GM04503 (cell line): ENCODE measurements at places on chromosomes 7 and 10.

DNA sequence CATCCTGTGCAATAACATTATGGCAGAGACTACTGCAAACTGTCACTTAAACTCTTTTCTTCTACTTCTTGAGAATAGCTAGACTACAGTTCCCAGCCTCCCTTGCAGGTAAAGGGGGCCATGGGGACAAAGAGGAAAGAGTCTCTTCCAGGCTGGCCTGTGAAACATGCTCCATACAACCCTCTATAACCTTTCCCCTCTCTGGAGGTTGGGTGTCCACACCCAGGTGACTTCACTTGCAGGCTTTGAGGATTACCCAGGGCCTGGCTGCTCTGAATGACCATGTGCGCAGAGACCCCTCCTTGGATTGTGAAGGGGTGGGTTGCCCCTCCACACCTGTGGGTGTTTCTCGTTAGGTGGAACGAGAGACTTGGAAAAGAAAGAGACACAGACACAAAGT, 84.1 kb downstream of the SEC61G start:
- DNase-seq, result no peak

- no peak for DNase-seq
Observed at GRCh38 chr10:7475046-7475911, 64.4 kb upstream of the SFMBT2 start.

- no peak for DNase-seq
Observed at GRCh38 chr10:110445871-110446270, 51.8 kb upstream of the DUSP5 start.

DNA sequence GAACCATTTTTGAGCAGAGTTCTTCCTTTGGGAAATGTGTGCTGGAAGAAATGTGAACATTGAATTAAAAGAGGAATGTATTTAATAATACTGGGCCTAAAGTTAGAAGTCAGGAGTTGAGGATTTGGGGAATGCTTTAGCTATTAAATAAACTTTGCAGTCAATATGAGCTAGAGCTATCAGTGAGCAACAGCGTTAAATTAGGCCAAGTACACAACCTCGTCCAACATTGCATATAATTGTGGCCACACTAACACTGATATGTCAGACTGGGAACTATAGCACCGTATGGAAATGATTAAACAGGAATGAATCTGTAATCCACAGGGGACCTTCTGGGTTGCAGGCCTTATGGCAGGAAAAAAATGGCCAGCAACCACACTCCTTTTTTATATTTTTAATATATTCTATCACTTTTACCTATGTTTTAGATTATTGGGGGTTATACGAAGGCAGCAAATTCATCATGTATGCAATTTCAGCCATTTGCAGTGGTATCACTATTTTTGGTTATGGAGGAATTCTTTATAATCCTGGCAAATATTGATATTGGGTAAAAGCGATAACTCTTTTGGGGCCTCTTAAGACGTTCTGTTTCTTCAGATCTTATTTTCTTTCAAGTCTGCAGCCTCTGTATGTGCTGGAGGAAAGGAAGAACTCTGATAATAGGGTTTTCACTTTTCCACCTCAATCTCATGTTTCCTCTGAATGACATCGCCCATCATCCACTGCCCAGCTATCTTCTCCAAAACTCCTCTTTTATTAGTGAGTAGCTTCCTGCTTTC, 236.3 kb upstream of the PLXDC2 start:
- DNase-seq, result no peak

DNA sequence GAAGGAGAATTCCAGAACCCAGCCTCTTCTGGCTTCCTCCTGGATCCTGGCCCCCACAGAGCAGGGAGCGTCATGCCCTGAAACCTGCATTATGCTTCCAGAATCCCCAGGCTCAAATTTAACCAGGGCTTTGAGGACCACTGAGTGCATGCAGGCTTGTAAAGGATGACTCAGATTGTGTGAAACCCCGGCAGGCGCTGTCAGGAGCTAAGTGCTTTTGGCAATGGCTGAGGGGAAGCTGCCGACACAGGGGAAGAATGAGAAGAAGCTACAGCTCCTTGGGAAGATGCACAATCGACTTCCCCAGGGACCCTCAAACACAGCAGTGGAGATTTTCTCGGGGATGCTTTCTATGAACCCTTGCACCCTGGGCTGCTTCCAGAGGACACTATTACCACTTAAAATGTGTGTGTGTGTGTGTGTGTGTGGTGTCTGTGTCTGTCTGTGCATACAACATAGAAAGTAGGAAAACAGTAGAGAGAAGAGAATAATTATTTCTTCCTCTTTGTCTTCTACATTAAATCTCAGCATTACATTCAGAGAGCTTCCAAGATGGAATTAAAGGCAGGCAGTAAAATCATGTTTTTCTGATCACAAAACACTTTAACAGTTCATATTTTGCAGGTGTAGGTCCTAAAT, 183.5 kb upstream of the INHBA start:
- DNase-seq, result peak; percentile 92

GRCh38 chr10:124734311-124735166, 9.6 kb downstream of the FAM53B start:
- no peak for DNase-seq

DNA sequence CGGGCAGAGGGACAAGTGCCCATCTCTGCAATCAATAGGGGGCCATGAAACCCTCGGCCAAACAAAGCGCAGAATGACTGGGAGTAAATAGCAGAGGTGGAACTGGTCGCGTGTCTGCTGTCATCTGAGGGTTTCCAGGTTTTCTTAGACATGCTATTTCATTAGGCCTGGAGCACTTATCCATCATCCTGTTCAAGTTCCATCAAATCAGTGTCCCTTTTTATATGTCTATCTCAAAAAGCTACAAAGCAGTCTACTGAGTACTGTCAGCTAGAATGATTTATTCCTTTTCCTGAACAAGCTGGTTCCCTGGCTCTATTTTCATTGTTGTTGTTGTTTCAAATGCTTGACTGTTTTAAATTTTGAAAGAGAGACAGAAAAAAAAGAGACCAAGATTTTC, 590.5 kb downstream of the PARD3 start:
- no peak for DNase-seq

GRCh38 chr7:128057909-128058308, 26.7 kb upstream of the LRRC4 start:
- no peak for DNase-seq

DNA sequence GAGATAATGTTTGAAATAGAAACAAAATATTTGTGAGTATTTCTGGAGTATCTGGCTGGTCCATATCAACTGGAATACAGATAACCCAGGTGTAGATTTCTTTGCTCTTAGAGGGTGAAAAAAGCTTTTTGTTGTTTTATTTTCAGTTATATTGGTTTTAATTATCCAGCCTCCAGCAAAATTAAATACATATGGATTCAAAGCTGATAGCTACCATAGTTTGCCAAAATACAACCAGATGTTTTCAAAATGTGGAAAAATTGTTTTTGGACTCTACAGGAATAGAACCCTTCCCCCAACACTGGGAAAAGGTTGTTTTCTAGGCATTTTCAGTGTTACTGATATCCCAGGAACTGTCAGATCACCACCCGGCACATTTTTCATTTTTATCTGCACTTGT, 30.1 kb downstream of the LRRC17 start:
- DNase-seq, result no peak

DNA sequence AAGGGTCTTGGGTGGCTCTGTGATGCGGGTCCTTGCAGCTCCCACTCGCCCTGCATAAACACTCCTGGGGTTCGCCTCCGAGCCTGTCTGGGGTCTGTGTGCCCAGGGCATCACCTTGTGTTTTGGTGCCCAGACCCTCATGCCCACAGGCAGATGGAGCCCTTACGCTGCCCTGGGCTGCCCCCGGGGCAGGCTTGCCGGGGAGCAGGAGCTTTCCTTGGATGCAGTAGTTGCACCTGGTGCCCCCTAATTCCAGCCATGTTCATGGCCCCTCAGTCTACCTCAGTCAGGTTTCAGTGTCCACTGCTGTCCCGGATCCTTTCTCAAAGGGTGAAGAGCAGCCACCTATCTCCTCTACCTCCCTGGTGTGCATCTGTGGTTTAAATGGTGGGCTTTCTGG, 396.0 kb downstream of the PTPRN2 start:
- no peak for DNase-seq

GRCh38 chr7:76383089-76383944, 24.5 kb upstream of the YWHAG start:
- no peak for DNase-seq

DNA sequence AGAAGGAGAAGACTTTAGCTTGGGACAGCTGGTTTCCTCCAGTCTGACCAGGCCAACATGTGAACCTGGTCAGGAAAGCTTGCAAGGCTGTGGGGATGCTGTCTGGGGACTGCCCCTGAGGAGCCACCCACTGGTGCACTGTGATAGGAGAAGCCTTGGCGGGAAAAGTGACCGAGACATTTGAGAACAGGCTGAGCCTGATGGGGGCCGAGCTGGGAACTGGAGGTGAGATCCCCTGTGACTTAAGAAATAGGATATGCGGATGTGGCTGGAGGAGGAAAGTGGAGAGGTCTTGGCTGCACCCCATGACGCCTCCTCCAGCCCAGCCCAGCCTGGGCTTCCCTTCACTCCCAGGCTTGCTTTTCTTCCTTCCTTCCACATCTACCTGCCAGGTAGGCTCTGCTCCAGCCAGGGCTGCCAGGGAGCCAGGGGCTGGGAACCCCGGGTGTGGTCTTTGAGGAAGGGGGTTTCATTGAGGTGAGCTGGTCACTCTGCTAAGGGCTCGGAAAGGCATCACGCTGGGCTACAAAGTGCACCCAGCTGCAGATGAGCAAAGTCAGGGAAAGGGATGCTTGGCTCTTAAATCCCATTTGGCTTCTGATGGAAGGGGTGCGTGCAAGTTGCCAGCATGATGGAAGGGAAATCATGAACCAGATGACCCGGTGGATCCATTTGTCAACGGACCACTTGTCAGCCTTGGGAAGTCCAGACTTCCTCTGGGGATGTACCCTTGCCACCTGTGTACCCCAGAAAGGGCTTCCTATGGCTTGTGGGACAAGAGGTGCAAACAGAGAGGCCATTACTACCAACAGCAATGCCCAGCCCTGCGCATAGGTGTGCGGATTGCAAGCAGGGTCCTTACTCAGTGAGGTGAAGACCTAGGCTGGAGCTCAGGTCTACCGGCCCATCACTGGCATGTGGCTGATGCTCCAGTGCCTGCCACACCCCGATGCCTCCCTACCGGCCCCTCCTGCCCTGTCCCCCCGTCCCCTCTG, 66.3 kb downstream of the C10orf143 start:
- DNase-seq, result no peak

GRCh38 chr7:78686189-78686588, 767.3 kb downstream of the MAGI2 start:
- no peak for DNase-seq

DNA sequence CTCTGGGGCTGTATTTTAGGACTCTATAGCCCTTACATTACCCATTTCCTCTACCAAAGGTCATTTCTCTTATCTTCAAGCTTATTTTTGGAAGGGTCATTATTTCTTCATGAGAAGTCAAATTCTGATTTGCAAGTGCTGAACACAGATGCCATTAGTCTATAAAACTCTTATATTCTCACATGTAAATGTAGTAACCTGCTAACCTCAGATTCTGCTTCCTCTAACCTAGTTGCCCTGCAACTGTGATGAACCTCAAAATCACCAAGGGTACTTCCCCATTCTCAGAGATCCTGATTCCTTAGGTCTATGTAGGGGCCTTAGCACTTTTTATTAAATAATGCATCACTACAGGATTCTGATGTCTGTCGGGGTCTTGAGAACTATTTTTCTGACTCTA, 6.3 kb downstream of the FAS start:
- no peak for DNase-seq

DNA sequence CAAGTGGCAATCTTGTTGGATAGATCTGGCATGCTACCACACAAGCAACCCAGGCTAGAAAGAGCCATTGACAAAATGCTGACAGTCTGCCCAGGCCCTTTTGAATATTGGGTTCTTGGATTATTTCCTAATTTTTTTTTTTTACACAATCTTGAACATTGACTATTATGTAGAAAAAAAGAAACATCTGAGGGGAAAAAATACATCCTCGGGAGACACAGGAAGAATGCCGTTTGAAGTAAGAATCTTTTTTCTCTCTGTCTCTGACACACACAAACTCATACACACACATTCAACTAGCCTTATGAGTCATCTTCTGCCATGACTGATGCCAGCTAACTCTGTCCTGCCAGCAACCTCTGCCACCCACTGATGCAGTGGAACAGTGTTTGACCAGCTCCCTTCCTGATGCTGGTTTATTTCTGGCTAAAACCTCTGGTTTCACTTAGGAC, 47.2 kb downstream of the SORBS1 start:
- DNase-seq, result peak; percentile 25

- no peak for DNase-seq
Observed at GRCh38 chr7:22579961-22580360, 80.0 kb upstream of the STEAP1B start.

GRCh38 chr7:72710983-72711382, 117.0 kb downstream of the TYW1B start:
- no peak for DNase-seq

GRCh38 chr7:54802841-54803240, 43.8 kb upstream of the SEC61G start:
- DNase-seq, result no peak

GRCh38 chr7:87448388-87448787, 27.1 kb downstream of the ABCB4 start:
- no peak for DNase-seq

GRCh38 chr10:19652750-19653149, 163.5 kb upstream of the PLXDC2 start:
- DNase-seq, result no peak
